ENCODE measurements at places on chromosomes 7 and 10.

- no peak for DNase-seq
Measured at GRCh38 chr7:3157566-3158287, 114.1 kb upstream of the CARD11 start.

DNA sequence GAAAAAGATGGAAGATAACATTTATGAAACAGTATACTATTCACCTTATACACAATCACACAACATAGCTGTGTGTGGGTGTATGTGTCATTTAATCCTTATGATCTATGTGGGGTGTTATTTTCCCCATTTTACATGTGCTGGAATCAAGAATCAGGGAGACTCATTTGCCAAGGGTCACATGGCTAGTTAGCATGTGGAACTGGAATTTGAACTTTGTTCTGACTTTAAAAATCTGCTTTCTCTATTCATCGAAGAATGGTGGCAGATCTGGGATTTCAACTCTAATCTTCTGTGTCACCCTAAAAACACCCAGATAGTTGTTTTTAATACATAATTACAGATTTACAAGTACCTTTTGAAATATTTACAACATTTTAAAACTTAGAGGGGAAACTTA, 65.2 kb downstream of the ADAM22 start:
- no peak for DNase-seq

GRCh38 chr10:36048780-36049179, 406.7 kb upstream of the FZD8 start:
- no peak for DNase-seq

- no peak for DNase-seq
Measured at GRCh38 chr10:19845503-19846368, 29.5 kb downstream of the PLXDC2 start.

DNA sequence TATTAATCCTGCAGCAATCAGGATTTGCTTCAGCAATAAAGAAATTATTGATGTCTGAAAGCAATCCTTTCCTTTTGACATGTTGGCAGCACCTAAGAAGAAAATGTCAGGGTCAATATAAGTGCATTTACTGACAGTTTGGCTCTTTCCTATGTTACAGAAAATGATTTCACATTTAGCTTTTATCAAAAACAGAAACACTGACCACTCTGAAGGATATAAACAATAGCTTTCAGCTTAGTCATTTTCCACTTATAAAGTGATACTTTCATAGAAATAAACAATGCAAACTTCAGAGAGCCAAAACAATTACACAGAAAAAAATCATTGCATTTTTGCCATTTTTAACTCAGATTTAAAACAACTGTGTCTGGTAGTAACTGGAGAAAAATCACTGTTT, 325.6 kb upstream of the KAT6B start:
- DNase-seq, result no peak

DNA sequence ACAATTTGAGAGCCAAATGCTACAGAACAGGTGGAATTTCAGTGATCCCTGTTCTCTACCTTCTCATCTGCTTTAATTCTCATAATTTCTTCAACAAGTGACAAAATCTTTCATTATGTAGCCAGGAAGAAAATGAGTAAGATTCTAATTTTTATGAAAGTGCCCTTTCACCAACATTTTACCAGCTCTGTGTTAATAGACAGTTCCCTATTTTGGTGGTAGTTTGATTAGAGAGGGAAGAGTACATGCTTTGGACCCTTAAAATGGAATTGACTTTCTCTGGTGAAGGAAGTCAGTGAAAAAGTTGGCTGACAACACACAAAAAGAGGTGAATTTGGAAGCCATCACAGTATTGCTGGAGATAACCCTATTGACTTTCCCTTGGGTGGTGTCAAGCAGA, 61.7 kb downstream of the CACNB2 start:
- no peak for DNase-seq

DNA sequence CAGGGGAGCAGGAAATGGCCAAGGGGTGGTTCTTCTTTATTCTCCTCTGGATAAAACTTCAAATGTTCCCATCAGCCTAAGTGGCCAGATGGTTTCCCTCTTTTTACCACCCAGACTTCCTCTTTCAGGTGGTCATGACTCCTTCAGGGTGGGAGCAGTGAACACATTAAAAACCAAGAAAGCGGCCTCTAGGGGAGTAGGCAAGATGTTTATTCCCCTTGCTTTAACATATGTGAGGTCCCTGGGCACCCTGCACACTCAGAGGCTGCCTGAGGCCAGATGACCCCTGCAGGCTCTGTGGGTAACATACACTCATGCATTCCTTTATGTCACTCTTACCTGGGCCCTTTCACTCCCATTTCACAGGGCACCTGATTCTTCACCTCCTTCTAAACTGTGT, 357.4 kb downstream of the ABCA13 start:
- no peak for DNase-seq

- DNase-seq, result no peak
Measured at GRCh38 chr10:52442576-52442975, 128.5 kb downstream of the DKK1 start.

DNA sequence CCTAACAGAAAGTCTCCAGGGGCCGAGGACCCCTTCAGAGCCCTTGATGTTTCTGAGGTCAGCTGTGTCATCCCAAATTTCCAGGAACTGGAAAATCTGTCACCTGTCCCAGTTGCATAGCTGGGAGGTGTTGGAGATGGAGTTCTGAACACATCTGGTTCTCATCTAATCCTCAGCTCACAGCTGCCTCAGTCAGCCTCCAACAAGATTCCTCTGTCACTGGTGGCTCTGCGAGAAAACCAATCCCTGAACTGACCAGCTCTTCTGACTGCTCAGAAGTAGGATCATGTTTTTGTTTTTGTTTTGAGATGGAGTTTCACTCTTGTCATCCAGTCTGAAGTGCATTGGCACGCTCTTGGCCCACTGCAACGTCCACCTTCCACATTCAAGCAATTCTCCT, 37.6 kb upstream of the MYL10 start:
- no peak for DNase-seq

DNA sequence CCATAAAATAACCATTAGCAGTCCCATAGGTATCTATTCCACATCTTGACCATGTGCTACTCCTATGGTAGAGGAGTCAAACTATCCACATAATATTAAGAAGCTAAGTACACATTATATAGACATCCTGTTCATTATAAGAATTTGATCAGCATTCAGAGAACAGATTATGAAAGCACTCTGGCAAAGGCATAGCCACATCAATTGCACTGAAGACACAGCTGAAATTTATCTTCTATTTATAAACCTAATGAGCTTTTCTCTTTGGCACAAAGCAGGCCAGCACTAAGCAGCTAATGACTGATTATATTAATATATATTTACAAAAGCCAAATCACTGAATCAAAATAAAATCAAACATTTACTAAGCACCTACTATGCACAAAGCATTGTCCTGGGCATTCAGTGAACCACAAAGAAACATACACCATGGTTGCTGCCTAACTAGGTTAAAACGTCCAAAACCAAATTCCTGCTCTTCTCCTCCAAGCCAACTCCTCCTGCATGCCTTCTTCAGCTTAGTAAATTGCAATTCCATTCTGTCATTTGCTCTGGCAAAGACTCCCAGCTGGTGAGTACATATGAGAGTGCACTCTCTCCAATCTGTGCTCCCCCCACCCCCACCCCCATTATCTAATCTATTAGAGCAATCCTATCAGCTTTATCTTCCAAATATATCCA, 122.6 kb upstream of the ASAH2 start:
- no peak for DNase-seq

DNA sequence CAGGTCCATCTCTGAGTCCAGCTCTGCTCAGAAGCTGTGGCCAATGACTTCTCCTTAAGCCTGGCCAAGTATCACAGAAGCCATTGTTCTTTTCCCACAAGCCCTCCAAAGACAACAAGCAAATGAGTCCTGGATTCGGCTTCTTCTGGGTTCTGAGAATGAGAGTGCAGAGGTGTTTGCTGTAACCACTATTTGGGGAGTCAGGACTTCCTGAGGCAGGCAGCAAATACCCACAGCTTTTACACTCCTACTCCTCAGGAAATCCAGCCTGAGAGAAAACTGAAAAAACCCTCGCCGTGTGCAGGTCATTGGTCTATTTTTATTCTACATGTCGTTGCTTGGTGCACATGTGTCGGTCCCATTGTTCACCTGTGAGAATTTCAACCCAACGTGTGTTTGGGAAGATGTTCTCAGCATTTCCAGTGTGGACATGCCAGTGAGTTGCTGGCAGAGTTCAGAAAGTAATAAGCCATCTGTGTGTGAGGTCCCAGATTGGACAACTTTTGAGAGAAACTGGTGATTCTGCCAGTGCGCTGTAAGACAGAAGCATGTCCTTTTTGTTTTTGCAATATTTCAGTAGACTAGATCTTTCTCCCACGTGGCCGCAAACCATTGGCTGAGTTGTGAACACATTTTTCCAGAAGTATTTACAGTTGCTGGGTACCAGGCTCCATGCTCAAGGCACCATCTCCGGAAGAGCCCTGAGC, 121.6 kb upstream of the LYZL2 start:
- DNase-seq, result no peak

DNA sequence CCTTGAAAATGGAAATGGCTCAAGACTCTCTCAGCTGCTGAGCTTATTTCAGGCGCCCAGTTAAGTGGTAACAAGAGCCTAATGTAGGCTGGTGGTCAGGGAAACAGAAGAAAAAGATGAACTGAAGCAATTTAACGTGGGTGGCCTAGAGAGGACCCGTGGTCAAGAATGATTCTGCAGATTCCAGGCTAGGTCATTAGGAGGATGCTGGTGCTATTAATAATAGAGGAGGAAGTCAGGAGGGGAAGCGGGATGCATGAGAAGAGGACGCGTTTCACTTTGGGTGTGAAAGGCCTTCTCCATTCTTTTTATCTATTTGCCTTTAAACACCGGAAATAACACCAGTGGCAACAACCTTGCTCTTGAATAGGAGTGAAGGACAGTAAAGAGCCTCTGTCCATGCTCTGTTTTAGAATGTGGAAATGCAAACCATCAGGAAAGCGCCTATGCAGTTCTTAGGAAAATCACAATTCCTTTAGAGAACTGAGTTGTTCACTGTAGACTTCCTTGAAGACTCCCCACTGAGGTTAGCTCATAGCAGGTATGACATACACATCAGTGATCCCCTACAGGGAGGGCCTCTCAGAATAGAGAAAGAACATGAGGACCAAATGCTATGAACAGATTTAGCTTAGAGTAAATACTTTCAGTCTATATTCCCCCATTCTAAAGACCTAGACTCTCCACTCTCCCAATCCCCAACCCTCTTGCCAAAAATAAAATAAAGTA, 8.6 kb downstream of the LIPA start:
- DNase-seq, result no peak

- DNase-seq, result no peak
Measured at GRCh38 chr10:118940386-118940785, 89.1 kb upstream of the NANOS1 start.

GRCh38 chr7:114956702-114957101, 34.8 kb downstream of the MDFIC start:
- DNase-seq, result no peak

- DNase-seq, result no peak
Measured at GRCh38 chr10:25934621-25935139, 651 bp downstream of the MYO3A start.

GRCh38 chr10:30985512-30985911, 46.2 kb downstream of the ZNF438 start:
- DNase-seq, result no peak

DNA sequence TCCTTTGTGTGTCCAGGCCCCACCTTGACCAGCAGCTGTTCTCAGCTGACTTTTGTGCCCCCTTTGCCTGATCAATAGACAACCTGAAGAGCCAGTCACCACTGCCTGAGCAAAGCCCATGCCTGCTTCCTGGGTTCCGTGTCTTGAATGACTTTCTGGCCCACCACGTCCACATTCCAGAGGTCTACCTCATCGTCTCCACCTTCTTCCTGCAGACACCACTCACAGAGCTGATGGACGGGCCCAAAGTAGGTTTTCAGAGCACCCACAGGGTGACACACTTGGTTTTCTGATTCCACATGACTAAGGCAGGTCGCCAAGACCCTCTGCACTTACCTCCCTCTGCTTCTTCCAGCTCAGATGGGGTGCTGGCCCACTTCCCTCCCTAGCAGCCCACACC, 126.8 kb downstream of the WDFY4 start:
- no peak for DNase-seq

GRCh38 chr10:124640056-124640455, 104.1 kb downstream of the FAM53B start:
- no peak for DNase-seq

DNA sequence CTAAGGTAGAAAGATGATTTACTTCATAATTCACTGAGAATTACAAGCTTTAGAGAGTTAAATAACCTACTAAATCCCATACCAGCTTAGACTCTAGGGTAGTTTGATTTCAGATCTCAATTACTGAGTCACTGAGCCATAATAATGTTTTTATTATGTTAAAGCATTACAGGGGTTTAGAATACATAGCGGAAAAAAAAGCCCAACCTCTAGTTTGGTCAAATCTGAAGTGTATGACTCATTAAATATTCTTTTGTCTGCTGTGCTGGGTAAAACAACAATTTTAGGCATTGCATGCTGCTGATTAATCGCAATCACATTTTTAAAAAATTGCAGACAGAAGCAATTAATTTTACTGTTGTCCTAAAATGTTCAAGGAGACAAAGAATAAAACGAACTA, 48.5 kb downstream of the MALRD1 start:
- no peak for DNase-seq

DNA sequence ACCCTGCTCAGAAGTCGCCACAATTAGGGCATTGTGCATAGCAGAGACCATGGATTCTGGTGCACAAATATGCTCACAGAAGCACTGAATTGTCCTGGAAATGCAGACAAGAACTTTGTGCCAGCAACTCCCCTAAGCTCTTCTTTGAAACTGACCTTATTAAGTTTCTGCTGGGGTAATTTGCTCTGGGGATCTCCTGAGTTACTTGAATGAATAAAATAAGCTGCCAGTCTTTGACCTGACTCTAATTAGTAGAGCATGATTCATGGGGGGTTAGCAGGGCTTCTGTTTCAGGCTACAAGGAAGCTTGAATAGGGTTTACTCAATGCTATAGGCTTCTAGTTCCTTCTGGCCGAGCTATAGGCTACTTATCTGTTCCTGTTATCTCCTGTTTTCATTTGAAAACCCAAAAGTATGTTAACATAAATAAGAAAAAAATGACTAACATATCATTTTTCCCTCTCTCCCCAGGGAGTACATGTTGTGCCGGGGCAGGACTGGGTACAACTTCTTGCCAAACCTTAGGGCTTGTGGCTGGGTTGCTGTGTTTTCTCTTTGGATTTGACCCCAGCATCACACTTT, 169.0 kb upstream of the TMEM229A start:
- no peak for DNase-seq

DNA sequence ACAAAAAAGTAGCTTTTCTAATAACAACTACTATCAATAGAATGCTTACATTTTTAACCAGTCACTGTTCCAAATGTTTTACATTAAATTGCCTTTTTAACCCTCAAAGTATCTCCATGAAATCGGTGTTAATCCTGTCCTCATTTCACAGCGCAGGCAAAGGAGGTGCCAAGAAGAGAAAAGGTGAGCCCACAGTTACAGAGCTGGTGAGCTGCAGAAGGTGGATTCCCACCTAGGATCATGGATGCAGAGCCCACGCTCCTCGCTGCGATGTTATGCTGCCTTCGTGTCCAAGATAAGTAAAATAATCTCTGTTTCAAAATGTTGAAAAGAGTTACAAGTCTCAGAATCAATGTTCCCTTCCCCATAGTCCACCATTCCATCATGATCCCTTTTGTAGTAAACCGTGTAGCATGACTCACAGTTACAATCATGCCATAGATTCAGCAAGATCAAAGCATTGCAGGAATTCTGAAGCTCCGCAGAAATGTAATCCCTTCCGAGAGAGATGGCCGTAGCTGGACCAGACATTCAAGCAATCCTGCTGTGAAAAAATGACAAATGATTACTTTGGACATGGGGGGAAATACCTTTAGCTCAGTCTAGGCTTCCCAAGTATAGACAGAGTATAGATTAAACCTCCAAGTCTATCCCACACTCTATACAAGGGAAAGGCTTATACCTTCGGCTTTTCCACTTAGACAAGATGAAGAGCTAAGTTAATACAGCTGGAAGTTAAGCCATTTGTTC, 394.7 kb upstream of the AKR1E2 start:
- no peak for DNase-seq
